ENCODE measurements at places on chromosomes 12 and 14.

GRCh38 chr12:115771065-115771464 is 506.4 kb downstream of the MED13L start:
- DNase-seq: no peak

- DNase-seq: no peak
These were observed 233.4 kb downstream of the TMEM132D start for GRCh38 chr12:129670256-129670920.

DNA sequence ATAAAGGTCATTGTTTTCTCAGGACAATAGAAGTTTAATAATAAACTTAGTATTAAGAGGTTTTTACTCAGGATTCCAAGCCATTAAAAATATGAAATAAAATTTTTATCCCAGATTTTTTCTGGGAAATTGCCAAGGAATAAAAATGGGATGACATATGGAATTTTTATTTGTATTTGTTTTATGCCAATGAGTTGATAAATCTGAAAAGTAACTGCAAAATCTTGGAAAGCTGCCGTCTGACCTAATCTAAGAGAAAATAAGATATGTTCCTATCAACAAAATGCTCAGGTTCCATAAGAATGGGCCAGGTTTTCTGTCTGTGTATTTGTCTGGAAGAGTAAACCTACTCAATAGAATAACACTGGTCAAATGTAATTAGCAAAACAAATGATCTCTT is 22.2 kb upstream of the KERA start:
- DNase-seq: no peak

- DNase-seq: no peak
These were observed 7.0 kb upstream of the STAB2 start for GRCh38 chr12:103580026-103580425.

- DNase-seq: no peak
These were observed 216.1 kb downstream of the TMEM121 start for GRCh38 chr14:105742531-105742848.

DNA sequence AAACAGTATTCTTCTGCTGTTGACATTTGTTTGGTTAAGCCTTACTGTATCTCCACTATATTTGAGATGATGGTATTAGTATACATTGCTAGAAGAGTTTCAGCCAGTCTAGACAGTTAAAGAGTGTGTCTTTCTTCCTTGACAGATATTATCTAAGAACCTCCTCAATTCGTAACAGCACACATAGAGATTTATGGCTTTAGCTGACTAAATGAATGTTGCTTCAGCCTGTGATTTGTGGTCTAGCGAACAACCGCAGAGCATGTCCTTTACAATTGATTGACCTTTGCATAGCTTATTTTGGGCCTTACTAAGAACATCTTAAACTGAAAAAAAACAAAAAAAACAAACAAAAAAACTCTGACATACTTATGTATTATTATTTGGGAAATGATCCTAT is 122.2 kb downstream of the DAAM1 start:
- DNase-seq: no peak

- no peak for DNase-seq
These were observed 410.7 kb upstream of the RGS6 start for GRCh38 chr14:71521238-71522135.

DNA sequence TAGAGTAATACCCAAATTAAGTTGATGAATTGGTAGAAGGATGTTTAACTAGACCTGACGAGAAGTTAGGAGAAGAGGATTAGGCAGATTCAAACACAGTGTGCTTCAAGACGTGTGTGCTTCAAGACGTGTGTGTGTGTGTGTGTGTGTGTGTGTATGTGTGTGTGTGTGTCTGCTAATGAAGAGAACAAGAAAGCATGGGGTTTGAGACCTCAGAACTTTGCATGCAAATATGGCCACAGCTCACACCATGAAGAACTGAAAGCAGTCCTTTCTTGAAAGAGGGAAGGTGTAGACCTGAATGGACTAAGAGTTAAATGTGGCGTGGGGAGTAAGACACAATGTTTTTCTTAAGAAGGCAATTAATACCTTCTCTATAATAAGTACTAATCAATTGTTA is 32.5 kb upstream of the SSPN start:
- no peak for DNase-seq

- no peak for DNase-seq
These were observed 443.4 kb downstream of the GLT1D1 start for GRCh38 chr12:129296671-129297070.

DNA sequence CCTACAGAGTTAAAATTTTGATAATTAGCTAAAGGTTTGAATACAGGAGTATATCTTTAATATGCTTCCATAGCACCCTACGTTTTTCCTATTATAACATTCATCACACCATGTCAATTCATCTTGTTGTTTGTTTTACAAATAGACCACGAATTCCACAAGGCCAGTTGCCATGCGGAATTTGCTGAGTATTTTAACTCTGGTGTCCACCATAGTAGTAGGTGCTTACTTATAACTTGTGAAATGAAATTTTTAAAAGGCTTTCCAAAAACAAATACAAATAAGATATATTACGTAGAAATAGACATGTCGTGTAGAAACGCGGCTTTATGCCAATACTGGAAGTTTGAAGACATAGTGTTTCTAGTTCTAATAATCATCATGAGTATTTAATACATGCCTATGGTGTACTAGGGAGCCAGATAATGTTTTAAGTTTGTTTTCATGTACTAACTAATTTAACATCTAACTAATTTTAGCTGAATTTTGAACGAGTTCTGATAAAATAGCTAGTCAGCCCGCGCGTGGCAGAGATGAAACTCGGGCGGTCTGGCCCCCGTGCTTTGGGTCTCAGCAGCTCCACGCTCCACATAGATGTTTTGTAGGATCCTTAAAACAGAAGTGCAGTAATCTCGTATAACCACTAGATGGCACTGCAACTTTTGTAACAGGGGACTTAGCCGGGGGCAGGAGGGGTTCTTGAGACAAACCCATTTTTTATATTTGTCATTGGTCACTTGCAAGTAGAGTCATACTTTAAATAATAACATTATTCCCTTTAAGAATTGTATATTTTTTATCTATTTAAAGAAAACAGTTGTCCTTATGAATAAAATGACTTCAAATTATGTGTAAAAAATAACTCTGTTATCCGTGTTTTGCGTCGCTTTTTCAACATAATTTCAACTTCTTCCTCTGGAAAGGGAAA is 10.2 kb downstream of the CD69 start:
- DNase-seq: no peak

GRCh38 chr12:5506821-5507231 is 74.9 kb downstream of the NTF3 start:
- no peak for DNase-seq

- DNase-seq: no peak
These were observed 1123.0 kb downstream of the VRK1 start for GRCh38 chr14:97920201-97920600.

DNA sequence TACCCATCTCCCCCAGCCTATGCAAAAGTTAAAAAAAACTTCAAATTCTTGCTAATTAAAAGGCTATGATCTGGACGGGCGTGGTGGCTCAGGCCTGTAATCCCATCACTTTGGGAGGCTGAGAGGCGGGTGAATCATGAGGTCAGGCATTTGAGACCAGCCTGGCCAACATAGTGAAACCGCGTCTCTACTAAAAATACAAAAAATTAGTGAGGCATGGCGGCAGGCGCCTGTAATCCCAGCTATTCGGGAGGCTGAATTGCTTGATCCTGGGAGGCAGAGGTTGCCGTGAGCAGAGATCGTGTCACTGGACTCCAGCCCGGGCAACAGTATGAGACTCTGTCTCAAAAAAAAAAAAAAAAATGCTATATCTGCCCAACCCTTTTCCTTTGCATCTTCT is 925.4 kb downstream of the GALC start:
- DNase-seq: no peak

- no peak for DNase-seq
These were observed 239.1 kb downstream of the EGLN3 start for GRCh38 chr14:33711811-33712216.

- DNase-seq: no peak
These were observed 717.7 kb upstream of the USP15 start for GRCh38 chr12:61542551-61542950.

- no peak for DNase-seq
These were observed 214.1 kb downstream of the DUSP6 start for GRCh38 chr12:89138048-89138852.

DNA sequence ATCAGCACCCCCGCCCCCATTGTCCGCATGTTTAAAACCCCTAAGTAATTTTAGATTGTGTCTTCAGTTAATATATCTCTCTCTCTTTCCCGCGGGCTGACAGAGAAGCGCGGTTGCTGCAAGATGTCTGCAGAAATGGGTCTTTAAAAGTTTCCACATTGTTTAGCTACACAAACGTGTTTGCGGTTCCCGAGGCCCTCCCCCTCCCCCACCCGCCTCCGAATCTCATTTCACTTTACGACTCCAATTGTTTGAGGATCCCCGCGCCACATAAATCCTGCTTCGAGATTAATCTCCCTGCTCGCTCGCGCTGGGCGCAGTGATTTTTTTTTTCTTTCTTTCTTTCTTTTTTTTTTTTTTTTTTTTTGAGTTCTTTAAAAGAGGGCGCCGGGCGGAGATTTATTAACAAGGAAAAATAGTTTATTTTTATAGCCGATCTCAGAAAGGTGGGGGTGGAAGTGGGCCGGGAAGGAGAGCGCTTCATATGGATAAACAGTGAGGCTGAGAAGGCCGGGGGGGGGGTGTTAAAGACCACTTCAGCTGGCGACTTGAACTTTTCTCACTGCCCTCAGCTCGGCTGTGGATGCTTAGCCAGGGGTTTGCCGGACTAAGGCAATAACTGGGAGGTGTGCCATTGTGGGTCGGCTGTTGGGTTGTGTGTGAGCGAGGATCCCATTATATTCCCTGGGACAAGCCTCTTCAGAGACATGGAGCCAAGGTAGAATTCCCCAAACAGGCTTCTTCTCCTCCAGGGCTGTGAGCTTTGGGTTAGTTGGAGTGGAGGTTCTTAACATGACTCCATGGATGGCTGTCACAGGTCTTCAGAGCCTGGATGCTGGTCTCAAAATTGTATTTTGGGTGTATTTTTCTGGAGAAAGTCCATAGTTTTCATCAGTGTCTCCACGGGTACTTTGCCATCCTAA is 39.7 kb upstream of the TBX5 start:
- no peak for DNase-seq

DNA sequence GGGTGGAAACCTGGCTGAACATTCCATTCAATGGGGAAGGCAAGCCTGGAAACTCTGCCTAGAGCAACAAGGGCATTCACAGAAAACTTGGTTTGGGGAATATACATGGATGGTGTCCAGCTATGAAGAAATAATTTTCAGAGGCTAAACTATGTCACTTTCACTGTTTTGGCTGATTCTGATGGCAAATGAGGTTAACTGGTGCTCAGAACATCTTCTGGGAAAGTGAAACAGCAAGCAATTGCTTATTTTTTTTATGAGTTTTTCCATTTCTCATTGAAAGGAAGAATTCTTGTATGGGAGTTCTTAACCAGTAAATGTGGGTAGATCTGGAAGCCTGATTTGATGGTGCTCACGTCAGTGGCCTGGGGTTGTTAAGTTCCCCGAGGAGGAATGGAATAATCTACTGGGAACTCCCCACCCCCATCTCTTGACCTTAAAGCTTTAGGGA is 132.8 kb upstream of the BTG1 start:
- no peak for DNase-seq

DNA sequence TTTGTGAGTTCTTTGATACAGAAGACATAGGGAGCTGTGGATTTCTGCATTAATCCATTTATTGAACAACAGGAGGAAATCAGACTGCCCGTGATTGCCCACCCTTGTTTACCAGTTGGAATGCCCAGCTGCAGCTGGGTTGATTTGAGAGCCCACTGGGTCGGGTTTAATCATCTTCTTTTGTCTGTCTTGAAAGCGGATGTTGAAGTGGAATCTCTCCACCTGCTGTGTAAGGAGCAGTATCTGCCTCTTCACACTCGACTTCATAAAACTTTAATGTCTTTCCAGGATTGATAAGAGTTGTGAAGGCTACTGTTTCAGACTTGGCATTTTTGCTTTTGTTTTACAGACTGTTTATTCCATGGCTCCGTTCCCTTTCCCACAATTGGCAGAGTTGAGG is 39.9 kb downstream of the TBC1D30 start:
- DNase-seq: no peak

- DNase-seq: no peak
These were observed 69.2 kb downstream of the C2CD5 start for GRCh38 chr12:22474970-22475720.

- no peak for DNase-seq
These were observed 40.6 kb downstream of the EP400 start for GRCh38 chr12:131990066-131990979.

DNA sequence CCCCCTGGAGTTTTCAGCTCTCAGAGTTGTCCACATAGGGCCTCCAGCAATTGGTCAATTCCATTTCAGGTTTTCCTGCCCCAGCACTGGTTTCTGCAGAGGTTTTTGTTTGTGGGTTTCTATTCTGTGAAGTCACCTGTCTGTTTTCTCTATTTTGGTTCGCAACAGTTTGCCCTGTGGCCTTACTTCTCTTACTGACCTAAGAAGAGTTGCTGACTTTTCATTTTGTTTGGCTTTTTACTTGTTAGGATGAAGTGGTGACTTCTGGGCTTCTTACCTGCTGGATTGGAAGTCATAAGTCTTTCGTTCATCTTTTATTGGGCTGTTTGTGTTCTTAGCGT is 196.4 kb upstream of the PARP11 start:
- no peak for DNase-seq

DNA sequence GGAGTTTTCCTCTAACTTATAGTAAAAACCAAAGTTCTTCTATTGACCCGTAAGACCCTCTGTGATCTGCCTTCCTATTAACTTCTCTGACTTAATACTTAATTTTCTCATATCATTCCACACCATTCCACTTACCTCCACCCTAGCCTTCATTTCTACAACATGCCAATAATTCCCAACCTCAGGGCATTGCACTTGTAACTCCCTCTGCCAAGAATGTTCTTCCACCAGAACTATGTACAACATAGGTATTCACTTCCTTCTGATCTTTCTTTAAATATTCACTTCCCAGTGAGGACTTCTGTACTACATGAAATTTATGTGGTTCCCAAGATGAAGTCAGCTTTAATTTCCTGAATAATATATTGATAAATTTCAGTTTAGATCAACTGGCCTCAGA is 531.7 kb downstream of the LRFN5 start:
- no peak for DNase-seq

DNA sequence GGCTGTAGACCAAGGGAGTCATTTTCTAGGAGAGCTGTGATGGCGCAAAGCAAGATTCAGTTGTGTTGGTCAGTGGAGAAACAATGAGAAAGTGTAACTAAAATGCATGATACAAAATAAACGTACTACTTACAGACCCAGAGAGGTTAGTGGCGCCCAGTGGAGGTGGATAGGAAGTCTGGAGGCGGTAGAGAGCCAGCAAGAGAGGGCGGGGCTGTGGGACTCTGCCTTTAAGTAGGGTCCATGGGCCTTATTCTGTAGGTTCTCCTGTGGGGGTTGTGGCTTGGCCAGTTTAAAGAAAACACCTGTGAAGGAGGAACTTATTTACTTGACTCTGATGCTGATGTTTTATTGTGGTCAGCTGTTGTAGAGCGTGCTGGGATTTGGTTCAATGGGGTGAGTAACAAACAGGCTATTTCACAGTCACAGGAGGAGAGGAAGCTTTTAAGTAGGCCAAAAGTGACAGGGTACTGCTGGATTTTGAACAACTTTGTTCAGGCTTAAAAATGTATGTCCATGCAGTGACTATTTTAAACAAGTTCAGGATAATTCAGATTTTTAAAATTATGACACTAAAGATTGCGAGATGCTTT is 1097.7 kb downstream of the TMTC2 start:
- no peak for DNase-seq

GRCh38 chr14:89922031-89922907 is 32.3 kb downstream of the EFCAB11 start:
- DNase-seq: no peak

- no peak for DNase-seq
These were observed 8.0 kb upstream of the NRXN3 start for GRCh38 chr14:78162202-78162601.

- no peak for DNase-seq
These were observed 234.8 kb downstream of the CACNA1C start for GRCh38 chr12:2287589-2287988.
